ENCODE measurements at places on chromosomes 11 and 22.

DNA sequence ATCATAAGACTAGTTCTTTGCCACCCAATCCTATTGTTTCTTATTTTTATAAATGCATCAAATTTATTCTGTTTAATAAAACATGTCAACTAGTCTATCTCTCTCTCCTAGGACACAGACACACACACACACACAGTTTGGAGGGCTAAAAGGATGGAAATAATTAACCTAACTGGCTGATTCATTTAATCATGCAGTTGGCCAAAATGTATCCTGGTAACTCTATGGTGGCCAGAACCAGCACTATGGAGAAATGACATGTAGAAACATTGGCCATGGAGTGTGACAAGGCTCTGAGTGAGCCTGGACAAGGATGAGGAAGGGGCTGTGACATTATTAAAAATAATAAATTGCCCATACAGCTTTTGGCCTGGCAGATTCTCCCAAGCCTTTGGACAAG is 64.1 kb downstream of the CLPB start:
- no peak for DNase-seq

GRCh38 chr11:63906087-63906486 is 10.9 kb downstream of the RCOR2 start:
- DNase-seq = no peak

DNA sequence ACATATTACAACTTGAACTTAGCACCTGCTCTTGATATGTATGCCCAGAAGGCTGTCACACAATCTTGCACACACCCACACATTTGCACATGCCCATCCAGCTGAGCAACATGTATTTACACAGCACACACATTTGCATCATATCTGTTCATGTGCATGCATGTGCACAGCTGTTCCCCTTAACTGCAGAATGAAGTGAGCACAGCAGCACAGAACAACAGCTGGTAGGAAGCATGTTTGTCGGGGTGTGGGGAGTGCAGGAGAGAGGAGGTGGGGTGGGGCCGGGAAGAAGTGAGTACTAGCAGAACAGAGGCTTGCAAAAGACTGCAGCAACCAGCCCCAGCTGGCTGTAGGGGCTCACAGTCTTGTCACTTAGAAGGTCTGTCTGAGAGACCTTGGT is 296.5 kb downstream of the KIRREL3 start:
- no peak for DNase-seq

DNA sequence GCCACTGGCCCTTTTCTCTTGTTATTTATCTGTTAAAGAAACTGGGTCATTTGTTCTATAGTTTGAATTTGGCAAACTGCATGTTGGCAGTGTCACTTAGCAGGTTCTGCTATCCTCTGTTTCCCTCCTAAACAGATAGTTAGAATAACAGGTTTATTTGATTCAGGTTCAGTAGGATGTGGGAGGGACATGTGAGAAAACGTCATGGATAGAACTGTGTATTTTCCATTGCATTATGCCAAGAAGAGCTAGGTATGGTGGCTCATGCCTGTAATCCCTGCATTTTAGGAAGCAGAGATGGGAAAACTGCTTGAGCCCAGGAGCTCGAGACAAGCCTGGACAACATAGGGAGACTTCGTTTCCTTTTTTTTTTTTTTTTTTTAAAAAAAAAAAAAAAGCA is 24.3 kb downstream of the PATL1 start:
- DNase-seq = no peak

DNA sequence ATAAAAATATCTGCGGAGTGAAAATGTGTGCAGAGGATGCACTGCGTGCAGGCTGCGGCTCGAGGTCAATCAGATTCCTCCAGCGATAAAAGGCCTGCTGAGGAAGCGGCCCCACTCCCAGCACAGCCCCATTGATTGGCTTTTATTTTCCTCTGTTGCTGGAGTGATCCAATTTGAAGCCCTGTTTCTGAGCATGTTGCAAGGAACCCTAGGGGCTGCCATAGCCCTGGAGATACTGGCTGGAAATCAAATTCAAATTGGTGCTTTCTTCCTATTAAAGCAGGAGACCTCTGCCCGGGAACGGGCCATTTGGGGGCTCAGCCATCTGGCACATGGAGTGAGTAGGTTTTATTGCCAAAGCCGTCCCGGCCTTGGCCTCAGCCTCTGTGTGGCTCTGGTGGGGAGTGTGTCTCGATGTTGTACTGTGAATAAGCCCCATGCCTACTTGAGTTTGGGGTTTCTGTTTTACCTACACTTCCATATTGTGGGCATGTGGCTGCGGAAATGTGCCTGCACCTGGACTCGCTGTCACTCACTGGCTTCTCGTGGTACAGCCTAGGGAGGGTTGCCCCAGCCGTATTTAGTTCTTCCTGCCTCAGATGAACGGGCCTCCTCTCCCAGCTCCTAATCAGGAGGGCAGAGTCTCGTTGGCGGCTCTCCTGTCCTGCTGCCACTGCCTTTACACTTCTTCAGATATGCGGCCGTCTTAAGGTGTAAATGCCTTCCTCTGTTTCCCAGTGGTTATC is 25.6 kb downstream of the PARVB start:
- DNase-seq = no peak

DNA sequence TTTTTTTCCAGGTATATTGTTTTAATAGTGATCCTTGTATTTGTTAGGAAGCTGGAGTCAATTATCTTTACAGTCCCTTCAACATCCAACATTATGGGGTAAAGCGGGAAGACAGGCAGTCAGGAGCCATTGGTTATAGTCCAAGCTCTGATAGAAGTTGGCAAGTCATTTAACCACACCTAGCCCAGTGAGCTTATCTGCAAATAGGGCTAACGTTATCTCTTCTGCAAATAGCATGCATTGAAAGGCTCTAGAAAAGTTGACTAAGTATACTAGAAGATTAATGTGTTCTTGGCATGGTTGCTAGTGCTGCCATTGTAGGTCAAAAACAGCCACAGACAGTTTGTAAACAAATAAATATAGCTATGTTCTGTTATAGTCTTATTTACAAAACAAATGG is 520.7 kb downstream of the OPCML start:
- no peak for DNase-seq

All from M059J (cell line).